ENCODE measurements at places on chromosomes 4 and X.
A peak's percentile ranks its signal among the peaks of the same experiment; 100 is the strongest.

- no peak for DNase-seq
These were observed 266.4 kb downstream of the ARHGAP24 start for GRCh38 chr4:85741381-85741780.

DNA sequence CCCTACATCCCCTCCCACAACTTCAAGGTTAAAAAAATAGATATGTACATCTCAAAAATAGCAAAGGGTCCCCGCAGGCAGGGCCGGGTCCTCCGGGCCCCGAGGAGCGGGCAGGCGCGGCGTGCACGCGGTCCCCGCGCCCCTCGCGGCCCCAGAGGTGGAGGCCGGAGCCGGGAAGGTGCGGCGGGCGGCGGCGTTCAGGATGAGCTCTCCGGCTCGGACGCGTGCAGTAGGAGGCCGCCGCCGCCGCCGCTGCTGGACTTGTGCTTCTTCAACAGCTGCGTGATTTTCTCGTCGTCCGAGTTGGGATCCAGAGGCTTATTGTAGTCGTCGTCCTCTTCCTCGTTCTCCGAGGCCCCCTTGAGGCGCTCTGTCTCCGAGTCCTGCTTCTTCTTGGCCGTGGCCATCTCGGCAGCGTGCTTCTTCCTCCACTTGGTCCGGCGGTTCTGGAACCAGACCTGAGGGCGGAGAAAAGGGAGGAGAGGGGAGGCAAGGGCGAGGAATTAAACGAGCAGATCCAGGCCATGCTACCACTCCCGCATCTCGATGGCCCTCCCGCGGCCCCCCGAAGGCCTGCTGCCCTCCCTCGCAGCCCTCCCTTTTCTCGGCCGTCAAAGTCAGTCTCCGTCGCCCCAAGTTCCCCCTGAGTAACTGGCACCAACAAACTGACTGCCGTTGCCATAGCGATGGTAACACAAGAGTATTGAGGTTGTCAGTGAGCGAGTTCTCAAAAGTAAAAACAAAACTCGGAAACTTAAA, 5.8 kb downstream of the NKX6-1 start:
- DNase-seq: no peak

GRCh38 chr4:82604522-82604921, 42.7 kb upstream of the TMEM150C start:
- no peak for DNase-seq

GRCh38 chr4:67714248-67714583, 13.3 kb upstream of the UBA6 start:
- peak; percentile 70 for DNase-seq

DNA sequence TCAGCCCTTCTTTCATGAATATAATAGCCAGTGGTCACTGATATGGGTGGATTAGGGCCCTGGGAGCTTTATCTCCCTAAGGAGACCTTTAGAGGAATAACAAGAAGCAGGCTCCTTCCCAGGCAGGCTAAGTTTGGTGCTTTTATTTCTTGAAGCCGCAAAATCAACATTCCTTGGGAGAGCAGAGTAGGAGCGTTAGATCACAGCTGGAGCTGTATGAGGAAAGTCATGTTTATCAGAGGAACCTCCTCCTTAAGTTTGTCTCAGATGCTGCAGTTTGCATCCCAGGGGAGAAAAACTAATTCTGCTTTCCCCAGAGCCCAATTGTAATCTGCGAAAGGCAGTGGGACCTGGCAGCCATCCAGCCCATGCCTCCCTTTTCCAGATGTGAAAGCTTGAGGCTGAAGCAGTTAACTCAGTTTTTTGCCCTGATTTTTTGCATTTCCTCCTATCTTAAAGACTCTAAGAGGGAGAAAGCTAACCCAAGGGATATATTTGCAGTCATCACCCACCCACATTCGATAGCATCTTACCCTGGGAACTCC, 186.0 kb upstream of the FRMPD4 start:
- no peak for DNase-seq

- peak; percentile 63 for DNase-seq
These were observed 19.2 kb downstream of the PNMA6E start for GRCh38 chrX:153381684-153382532.

DNA sequence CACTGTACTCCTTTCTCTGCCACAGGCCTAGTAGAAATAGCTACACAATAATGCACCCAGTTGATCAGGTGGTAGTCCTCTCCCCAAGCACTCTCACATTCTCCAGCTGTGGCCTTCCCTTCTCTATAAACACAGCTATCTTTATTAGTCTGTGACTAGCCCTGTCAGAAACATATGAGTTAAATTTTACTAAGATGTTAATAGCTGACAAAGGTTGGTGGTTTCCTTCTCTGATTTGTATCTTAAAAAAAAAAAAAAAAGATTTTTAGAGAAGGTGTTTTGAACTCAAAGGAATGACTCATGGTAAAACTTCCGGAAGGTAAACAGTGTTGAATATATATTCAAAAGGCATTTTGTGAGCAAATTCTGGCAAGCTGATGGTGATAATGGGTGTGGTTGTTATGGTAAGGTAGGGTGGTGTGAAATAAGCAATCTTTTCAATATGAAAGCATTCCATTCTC, 327.4 kb downstream of the PPP3CA start:
- peak; percentile 82 for DNase-seq

DNA sequence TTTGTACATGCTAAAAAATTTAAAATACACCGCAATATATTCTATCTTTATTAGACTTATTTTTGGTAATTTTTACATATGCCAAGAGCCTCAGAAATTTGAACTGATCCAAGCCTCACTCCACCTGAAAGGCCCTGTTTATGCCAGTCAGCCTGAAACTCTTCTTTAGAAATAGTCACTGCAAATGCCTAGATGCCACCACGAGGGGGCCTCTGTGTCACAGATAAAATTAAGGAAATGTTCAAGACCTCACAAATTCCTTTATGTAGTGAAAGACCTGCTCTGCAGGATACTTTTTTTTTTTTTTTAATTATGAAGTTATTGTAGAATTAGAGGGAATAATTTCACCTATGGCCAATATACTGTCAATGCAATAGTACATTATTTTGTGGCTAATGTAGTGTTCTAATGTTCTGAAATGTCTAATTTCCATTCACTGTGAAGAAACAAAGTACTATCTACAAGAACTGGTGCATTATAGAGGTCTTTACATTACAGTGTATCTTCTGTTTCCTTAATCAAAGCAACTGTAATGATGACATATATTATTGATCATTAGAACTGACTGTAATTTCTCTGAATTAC, 69.8 kb downstream of the DTHD1 start:
- peak; percentile 92 for DNase-seq

DNA sequence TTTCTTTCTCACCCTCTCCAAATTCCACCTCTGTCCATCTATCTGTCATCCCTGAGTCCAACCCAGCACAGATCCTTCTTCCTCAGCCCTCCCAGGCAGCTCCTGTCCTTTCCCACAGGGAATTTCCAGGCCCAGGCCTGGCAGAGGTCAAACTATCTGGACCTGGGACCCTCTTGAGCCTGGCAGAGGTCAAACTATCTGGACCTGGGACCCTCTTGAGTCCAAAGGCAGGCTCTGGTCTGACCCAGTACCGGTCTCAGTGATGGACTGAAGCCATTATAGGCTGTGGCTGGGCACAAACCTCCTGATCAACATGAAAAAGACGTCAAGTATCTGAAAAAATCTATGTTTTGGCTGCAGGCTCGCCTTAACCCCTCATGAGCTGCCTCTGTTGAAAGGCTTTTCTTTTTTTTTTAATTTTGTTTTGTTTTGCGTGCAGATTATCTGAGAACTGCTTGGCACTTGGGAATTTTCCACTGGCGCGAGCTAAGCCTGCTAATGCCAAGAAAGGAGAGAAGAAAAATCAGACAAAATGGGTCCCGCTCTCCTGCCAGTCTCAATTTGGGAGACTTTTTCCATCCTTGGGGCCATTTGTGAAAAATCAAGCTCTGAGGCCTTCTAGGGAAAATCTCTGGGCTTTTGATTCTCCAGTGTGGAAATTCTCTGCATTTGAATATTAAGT, 31.2 kb downstream of the MSX1 start:
- no peak for DNase-seq

GRCh38 chr4:152941411-152941810, 5.3 kb downstream of the FHDC1 start:
- no peak for DNase-seq

DNA sequence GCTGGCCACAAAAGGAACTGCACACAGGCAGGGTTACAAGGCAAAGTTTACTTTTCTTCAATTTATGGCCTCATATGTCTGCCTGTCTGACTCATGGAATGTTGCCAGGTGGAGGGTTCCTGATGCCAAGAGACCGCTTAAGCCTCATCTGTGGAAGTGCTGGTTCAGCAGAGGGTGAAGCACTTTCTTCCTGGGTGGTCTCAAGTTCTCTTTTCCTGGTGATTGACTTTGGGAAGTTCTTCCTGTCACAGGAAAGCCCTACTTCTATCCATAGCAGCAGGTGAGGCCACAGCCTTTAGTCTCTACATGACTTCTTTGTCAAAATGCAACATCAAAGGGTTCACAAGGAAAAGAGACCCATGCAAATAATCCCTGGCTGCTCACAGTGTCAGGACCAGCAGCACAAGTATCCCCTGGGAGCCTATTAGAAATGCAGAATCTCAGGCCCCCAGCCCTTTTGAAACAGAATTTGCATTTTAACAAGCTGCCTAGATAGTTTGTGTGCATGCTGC, 81.4 kb upstream of the IGFBP7 start:
- DNase-seq: no peak

DNA sequence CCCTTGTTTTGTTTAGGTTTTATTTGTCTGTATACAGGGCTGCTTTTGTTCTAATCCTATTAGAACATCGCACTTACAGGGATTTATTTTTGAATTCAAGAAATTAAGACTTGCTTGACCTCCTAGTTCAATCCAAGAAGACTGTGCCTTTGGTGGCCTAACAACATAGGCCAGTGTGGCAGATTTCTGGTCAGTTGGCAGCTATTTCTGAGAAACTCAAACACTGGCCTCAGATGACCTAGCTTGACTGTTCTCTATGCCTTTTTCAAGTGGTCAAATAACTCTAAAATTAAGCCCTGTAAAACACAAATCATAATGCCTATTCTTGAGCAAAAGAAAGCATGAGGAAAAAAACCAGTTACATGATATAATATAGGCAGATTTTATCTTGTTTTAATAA, 89.3 kb upstream of the GPR34 start:
- no peak for DNase-seq

DNA sequence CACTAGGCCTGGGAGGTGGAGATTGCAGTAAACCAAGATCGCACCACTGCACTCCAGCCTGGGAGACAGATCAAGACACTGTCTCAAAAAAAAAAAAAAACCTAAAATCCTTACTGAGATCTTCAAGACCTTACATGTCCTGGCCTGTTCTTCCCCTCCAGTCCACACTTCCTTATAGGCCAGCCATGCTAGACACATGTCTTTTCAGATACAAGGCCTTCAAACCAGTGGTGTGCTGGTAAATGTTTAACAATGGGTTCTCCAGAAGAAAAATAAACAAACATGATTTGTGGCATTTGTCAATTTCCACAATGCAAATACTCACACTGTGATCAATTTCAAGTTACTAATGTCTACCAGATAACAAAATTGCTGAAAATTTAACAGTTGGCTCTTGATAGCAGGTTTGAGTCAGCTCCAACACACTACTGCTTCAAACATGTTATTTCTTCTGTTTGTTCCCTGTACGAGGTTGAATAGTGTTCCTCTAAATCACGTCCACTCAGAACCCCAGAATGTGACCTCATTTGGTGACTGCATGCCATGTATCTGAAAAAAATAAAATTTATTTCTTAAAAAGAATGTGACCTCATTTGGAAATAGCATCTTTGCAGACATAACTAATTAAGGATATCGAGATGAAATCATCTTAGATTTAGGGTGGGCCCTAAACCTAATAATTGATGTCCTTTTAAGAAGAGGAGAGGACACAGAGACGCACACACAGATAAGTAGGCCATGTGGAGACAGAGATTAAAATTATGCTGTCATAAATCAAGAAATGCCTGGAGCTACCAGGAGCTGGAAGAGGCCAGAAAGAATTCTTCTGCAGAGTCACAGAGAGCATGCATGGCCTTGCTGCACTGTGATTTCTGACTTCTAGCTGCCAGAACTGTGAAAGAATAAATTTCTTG, 144.4 kb downstream of the ZNF674 start:
- no peak for DNase-seq

GRCh38 chr4:4677556-4678522, 136.0 kb upstream of the STX18 start:
- no peak for DNase-seq

DNA sequence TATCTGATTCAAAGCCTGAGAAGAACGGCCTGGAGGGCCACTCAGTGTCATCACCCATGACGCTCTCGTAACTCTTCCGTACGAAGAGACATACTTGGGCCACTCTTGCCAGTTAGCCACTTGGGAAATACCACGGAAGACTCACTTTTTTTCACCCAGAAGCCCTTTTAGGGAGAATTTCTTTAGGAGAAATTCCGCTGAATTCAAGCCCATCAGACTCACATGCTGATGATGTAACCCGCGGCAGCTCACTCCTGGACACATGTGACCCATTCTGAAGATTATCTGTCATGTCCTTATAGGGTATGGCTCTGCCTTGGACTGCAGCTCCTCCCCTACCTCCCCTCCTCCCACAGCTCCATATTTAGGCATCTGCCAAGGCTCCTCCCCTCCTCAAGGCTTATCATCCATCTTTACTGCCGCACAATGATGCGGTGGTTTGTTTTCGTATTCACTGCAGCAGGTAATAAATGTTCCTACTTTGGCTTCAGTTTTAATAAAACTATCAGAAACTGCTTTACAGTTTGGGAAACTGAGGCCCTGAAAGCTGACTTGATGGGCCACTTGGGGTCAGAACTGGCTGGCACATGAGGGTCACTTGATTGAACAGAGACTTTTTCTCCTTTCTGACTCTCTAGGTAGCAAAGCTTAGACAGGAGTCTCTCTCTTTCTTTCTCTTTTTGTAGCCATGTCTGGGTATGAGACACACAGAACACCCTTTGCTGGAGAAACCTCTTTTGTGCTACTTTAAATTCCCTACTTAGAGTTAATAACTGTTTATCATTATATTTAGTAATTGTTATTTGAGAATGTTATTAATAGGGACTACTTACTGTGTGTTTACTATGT, 42.1 kb downstream of the RHOH start:
- DNase-seq: peak; percentile 92

DNA sequence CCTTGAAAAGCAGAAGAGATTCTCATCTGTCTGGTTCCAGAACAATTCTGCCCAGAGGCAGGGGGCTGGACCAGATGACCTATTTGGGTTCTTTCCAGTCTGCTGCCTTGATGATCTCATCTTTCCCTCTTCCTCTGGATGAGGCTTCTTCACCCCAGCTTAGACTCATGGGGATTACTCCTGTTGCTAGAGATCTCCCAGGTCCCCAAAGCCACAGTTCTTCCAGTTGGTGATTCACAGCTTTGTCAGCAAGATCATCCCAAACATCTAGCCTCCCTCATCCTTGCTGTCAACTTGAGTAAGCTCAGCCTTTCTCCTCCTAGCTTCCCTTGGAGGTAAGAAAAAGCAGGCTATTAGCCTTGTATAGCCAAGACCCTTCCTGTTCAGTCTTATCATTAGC, 64.2 kb upstream of the PJA1 start:
- DNase-seq: no peak

Measured in activated CD4-positive, alpha-beta T cell treated with anti-CD3 and anti-CD28 coated beads, Interleukin-2, amount 10 ng/mL, durations not matched to agents 24 days and 14 days (primary cell).